LHCN-M2 (cell line): ENCODE measurements at places on chromosomes 12 and 14.

GRCh38 chr14:55129428-55130195 is 560 bp downstream of the LGALS3 start:
- peak; percentile 74 for DNase-seq

- no peak for DNase-seq
Observed at GRCh38 chr14:85125291-85125670, 404.7 kb upstream of the FLRT2 start.

DNA sequence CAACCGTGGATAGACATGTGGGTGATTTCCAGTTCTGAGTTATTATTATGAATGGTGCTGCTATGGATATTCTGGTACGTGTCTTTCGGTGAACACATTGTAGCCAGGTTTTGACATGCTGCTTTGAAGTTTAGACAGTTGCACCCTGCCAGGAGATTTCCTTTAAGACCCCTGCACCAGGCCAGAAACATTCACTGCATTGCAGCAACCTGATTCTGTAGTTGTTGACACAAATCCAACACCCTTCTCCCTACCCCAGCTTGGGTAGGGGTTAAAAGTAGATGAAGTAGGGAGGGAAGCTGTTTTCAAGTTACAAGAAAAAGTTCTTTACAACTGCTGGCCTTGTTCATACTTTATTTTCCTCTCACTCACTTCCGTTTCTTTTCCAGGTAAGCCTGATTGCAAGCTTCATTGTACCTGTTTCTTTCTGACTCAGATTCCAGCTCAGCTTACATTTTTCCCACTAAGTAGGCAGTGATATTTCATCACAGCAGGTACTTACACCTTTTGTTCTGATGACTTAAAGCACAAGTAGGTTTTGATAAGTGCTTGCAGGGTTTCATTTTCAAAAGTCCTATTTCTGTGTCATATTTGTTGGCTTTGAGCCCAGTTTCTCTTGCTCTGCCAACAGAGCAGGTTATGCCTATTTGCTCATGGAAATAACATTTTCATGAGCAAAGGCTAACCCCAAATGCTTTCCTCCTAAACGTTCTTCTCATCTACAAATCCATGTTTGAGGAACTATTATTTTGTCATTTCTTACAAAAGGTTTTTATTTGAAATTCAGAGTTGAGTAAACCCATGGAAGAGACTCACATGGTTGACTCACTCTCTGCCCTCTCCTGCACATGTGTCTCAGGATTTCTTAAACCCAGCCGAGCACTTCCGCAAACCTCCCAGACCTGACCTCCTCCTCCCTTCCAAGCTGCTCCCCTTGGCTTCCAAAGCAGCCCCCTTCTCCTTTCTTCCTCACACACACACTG is 12.1 kb upstream of the LTA4H start:
- DNase-seq: peak; percentile 76

DNA sequence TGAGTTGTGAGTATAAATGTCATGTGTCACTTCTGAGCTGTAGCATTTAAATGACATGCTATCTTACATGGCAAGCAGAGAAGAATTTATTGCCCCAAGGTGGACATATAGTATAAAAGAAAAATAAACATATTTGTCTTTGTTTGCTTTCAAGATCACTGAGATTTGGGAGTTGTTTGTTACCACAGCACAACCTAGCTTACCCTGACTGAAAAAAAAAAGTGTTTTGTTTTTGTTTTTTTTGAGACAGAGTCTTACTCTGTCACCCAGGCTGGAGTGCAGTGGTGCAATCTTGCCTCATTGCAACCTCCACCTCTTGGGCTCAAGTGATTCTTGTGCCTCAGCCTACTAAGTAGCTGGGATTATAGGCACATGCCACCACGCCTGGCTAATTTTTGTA is 596.5 kb downstream of the MED13L start:
- no peak for DNase-seq

DNA sequence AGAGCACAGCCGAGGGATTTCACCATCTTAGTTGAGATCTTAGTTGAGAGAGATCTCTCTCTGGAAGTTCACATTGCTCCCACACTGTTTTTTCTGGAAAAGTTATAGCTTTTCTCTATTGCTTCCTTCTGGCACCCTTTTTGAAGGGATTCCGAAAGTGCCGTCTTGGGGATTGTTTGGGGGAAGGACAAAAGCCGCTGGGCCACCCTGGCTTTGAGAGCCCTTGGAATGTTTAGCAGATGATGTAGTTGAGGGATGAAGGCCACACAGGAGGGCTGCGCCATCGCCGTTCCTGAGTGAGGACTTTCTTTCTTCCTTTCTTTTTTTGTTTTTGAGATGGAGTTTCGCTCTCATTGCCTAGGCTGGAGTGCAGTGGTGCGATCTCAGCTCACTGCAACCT is 17.7 kb downstream of the PLEKHG3 start:
- DNase-seq: no peak

GRCh38 chr14:90645842-90646443 is 170.3 kb downstream of the TTC7B start:
- peak; percentile 98 for DNase-seq

DNA sequence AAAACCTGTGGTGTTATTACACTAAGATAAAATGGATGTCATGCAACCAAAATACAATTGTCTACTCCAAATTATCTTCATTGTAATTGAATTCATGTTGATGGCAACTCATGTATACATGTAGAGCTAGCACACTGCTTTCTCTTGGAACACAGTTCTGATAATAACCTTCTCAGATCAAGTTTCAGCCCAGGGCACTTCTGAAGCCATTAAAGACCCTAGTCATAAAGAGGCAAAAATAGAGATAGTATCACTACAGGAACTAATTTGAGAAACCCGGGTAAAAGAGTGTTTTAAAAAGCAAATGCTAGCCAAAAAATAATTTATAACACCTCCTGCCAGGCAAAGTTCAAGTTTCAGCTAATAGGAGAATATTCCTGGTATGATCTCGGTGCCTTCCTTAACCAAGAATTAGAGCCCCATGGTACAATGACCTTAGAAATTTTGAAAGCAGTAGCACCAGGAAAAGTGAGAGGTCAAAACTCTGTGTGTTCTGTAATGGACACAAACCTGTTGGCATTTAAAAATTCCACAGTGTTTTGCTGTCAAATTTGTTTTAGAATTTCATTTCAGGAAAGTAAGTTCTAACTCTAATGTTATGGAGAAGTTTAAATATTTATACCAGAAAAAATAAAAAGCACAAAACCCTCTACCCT is 105.0 kb upstream of the FRMD6 start:
- no peak for DNase-seq

- DNase-seq: no peak
Observed at GRCh38 chr12:105899589-105899988, 239.2 kb downstream of the NUAK1 start.

DNA sequence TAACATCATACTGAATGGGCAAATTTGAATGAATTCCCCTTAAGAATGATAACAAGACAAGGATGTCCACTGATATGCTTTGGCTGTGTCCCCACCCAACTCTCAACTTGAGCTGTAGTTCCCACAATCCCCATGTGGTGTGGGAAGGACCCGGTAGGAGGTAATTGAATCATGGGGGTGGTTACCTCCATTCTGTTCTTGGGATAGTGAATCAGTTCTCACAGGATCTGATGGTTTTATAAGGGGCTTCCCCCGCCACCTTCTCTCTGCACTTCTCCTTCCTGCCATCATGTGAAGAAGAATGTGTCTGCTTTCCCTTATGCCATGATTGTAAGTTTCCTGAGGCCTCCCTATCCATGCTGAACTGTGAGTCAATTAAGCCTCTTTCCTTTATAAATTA is 29.3 kb downstream of the MED6 start:
- no peak for DNase-seq

GRCh38 chr12:40232602-40233001 is 7.8 kb downstream of the LRRK2 start:
- DNase-seq: no peak

- no peak for DNase-seq
Observed at GRCh38 chr12:111777345-111778045, 10.8 kb downstream of the ALDH2 start.

DNA sequence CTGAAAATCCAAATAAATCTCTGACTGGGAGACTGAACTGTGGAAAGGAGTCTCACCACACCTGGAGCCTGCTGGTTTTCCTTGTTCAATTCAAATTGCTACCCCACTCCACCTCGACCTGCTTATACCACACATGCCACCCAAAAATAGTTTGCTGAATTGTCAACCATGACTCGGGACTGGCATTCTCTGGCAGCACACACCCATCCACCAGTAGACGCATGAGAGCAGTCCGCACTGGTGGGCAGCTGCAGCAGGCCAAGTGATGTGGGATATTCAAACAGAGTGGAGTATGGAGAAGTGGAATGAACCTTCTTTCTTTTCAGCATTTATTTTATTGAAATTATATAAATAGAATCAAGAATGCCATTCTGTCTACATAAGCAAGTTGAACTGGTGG is 38.7 kb upstream of the SYCP3 start:
- no peak for DNase-seq

DNA sequence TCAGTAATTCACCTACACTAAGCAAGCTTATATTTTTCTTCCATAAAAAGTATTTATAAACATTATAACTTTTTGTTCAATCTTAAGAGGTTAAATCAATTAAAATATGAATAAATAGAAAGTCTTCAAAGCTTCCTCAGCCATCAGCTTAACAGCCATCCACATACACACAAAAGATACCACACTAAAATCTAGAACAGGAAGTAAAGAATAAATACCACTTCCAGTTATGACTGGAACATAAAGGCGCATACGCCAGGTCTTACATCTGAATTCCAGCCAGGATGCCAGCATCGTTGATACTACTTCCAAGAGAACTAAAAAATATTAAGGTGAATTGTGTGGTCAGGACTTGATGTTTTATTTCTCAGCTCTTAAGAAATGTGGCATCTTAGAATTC is 17.0 kb downstream of the SIX1 start:
- DNase-seq: no peak

DNA sequence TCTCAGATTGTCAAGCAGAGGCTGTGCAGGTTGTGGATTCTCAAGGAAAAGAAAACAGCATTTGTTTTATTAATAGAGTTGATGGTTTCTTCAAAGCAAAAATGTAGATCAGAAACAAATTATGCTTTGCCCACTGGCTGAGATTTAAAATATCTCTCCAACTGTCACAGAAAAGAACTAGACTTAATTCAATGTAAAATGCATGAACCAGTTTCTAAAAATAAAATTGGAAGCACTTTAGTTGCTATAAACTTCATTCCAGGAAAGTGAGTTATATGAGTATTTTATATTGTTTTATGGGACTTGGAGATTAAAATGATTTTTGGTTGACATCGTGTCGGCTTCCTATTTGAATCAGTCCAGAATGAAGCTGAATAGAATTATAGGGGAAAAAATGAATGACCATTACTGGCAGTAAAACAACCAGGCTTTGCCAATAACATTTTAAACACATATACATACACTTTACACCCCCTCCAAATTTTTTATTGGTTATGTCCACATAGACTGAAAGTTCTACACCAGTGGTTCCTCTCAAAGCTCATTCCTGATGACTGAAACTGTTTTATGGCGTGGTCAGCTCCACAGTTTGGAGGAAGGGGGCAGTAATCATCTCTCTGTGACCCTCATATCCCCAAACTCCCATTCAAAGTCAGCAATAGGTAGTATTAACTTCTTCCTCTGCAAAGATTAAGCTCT is 55.5 kb upstream of the DAAM1 start:
- DNase-seq: peak; percentile 16

DNA sequence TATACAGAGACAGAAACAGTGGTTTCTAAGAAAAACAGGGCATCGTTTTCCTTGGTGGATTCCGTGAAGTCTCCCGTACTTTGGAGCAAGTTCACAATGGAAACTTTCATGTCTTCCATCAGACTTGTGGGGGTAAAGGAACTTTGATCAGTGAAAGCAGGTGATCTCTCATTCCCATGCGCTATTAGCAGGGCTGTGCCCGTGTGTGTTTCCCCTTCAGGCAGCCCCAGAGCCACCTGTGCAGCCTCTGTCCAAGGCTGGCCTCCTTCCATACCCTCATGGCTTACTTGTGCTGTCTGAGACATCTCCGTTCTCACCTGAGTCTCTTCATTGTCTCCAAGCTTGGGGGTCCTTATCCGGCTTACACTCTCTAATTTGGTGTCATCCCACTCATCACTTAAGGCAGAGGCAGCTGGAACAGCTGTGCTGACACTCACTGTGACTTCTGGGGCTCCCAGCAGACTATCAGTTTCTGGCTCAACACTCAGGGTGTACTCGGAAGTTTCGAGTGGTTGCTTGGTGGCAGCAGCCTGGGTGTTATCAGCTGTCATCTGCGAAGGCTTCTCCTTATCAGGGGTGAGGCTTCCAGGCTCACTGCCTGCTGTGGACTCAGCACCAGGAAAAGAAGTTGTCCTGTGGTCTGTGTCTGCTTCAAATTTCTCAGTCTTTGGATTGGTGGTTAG is 13.8 kb downstream of the ARMH4 start:
- no peak for DNase-seq

DNA sequence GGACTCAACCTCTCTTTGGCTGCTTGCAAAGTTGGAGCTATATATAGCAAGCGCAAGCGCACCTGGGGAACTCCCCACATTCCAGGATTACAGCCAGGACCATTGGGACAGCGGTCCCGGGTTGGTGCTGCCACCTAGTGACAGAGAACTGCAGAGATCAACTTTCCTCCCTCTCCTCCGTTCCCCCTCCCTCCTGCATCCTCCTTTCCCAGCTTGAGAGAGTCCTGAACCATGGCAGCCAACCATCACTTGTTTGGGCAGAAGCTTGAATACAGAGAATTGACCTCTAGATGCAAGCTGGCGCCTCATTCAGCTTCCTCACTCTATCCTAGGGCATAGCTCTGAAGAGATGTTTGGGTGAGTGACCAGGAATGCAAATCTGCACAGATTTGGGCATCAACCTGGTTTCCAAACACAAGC is 17.4 kb upstream of the FLVCR2 start:
- peak; percentile 68 for DNase-seq

DNA sequence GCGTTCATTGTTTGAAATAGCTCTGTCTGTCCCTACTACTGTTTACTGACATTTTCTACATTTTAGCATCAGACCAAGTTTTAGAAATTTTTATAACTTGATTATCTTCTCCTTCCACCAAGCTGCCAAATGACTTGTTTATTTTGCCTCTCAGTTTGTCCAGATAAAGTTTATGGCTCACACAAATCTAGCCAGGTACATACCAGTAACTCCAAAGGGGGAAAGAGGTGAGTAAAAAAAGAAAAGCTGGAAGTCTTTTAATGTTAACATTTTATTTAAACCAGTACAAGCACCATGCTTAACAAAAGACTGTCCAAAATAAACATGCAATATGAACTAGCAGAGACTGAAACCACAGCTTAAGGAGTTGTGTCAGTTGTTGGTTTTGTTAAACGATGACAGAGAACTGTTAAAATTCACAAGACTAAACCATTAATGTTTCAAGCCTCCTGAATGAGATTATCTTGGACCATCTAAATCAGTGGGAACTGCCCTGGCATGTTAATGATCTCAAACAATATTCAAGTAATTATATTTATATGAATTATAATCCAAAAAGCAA is 14.5 kb downstream of the GMFB start:
- DNase-seq: peak; percentile 48
